ENCODE measurements at places on chromosomes 2 and 18.

DNA sequence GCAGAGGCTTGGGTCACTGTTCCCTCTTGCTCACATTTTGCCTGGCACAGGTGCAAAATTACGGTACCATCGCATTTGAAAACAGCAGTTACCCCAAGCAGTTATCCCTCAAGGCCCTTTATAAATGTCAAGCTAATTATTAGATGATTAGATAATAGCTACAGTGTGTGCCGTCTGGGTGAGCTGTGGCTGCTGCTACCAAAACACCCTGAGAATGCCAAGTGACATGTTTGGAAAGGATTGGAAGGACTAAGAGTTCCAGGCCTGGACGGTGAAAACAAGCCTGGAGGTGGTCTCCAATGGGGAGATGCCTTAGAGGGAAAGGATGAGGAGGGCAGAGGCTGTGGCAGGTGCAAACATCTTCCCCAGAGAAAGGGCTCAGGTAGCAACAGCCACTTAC, 120.6 kb downstream of the CAPN13 start:
- no peak for DNase-seq

DNA sequence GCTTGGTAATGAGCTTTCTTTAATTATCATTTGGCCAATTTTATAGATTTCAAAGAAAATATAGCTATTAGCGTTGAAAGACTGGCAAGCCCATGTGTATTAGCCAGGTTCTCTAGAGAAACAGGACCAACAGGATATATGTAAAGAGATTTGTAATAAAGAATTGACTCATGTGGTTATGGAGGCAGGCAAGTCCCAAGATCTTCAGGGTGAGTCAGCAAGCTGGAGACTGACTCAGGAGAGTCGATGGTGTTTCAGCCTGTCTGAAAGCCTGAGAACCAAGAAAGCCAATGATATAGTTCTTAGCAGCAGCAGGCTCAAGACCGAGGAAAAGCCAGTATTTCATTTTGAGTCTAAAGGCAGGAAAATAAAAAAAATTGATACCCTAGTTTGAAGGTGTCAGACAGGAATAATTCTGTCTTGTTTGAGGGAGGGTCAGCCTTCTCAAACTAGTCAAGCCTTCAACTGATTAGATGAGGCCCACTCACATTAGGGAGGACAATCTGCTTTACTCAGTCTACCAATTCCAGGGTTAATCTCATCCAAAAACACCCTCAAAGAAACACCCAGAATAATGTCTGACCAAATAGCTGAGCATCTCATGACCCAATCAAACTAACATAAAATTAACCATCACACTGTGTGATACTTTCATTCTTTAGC, 78.3 kb upstream of the CRIM1 start:
- DNase-seq = no peak

GRCh38 chr2:149826471-149827125, 239.0 kb upstream of the MMADHC start:
- DNase-seq = no peak

DNA sequence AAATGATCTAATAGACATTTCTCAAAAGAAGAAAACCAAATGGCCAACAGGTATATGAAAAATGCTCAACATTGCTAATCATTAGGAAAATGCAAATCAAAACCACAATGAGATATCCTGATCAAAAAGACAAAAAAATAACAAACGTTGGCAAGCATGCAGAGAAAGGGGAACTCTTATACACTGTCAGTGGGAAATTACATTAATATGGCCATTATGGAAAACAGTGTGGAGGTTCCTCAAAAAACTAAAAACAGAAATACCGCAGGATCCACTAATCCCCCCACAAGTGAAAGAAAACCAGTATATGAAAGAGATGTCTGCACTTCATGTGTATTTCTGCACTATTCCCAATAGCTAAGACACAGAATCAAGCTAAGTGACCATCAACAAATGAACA, 57.7 kb upstream of the CTIF start:
- DNase-seq = no peak

DNA sequence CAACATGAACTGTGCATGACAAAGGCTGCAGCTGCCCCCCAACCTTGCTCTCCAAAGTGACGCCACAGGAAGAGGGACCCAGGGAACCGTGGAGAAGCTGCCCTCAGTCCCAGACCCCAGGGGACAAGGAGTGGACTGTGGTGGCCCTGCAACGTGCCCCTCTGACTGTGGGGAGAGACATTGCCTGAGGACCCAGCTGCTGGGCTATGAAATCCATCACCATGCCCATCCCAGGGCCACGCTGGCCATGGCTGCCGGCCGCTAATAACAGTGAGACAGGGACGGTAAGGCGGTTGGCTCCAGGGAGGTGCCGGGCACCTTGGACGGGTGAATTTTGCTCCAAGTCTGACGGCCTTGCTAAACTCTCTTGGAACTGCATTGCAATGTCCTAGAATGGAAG, 211.3 kb upstream of the HDAC4 start:
- DNase-seq = no peak

DNA sequence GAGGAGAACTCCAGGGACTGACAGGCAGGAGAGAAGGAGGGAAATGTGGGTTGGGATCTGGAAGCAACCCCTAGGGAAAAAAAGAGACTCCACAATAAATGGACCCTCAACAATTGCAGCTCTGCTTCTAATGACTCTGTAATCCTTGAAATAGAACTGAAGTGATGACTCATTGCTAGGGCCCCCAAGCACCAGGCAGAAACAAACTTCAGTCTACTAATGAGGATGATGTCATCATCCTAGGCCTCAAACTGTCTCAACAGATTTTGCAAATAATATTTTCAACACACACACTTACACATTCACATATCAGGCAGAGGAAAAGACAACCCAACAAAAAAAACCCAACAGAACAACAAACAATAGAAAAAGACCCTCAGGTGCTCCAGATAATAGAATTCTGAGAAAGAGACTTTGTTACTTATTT, 143.3 kb downstream of the HDAC4 start:
- no peak for DNase-seq

GRCh38 chr2:191245869-191246531, 796 bp downstream of the MYO1B start:
- DNase-seq = peak; percentile 14

- DNase-seq = no peak
Measured at GRCh38 chr2:2456721-2457120, 125.6 kb upstream of the MYT1L start.

DNA sequence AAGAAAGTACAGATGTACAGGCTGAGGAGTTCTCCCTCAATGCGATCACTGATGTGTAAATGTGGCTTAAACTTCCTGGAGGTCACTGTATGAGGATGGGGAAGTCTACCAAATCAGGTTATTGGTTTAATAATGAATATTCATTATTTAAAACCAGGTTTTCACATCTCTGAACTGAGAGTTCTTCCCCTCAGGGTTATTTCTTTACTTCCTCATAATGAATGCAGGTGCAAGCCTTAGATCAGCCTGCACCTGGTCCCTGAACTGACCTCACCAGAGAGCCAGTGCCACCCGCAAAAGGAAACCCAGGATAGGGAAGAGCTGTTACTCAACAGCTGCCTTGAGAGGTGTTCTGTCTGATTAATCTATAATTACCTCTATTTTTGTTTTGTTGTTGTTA, 369.0 kb downstream of the EPHA4 start:
- no peak for DNase-seq

GRCh38 chr2:142323206-142323605, 192.4 kb upstream of the LRP1B start:
- DNase-seq = no peak

GRCh38 chr2:216392945-216393840, 19.1 kb upstream of the SMARCAL1 start:
- no peak for DNase-seq

DNA sequence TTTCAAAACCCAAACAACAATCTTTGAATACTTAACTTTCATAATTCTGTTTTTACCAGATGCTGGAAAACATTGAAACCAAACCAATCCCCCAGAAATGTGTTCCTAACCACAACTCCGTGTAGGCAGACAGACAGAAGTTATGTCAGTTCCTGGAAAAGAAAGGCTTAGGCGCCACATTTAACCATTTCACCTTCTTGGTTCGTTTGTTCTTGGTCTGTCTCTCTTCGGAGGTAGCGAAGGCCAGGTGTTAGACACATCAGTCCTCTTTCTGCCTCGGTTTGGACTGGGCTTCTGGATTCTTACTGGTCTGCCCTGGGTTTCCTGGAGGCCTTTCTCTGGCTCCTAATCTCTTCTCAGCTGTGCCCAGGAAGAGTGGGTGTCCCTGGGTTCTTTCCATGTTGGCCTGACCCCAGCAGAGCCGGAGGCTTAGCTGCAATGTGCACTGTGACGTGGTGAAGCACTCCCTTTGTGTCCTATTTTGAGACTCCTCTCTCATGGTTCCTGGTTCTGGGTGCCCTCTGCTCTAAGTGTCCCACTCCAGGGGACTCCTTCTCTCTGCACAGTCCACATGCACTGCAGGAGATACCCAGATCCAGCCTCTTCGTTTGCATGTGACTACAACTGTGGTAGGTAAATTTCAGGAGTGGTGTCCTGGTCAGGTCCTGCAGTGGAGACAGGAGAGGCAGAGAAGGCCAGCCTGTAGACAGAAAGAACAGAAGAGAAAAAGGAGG, 23.1 kb upstream of the RAB31 start:
- DNase-seq = no peak

GRCh38 chr2:10568736-10569432, 120.8 kb upstream of the ODC1 start:
- DNase-seq = no peak

DNA sequence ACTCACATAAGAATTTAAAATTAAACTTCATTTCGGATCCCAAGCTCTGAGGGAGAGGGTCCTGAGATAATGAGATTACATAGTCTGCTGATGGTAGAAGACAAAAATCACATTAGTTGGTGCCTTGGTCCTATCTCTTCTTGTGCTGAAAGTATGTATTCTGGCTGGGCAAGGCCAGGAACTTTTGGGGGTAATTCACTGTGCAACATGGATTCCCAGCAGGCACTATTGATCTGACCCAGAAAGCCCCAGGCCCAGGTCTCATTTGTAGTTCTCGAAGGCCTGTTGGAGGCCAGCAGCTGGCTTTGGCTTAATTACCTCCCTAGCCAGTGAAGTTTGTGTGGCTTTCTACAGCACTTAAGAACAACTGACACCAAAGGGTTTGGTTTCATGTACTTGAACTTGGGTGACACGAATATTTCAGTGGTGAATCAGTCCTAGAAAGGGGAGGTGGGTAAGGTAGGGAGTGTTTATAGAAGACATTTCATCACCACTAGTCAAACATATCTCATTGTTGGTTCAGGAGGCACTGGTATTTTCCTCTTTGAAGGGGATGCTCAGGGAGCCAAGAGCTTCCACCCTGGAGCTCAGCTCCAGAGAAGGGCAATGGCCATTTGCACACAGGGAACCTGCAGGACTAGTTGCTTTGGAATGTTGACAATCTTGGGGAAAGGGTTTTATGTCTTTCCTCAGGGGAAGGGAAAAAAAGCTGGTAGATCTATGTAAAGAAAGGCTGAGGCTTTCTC, 217.8 kb downstream of the OSR1 start:
- DNase-seq = peak; percentile 86

DNA sequence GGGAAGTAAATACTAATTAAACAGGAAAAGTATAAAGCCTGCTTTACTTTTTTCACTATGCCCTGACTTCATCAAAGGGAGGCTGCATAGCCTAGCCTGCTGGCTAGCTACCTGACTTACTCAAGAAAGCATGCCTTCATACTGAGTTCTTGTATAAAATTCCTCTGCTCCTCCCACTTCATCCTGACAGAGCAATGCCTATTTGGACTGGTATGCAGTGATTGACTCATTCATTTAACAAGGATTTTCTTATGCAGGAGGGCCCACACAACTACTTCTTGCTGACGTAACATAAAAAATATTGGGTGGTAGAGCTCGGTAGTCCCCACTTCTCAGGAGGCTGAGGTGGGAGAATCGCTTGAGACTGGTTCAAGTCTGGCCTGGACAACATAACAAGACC, 70.5 kb downstream of the PRPF40A start:
- no peak for DNase-seq

- DNase-seq = no peak
Measured at GRCh38 chr18:10231220-10231619, 223.2 kb upstream of the APCDD1 start.

GRCh38 chr2:200089040-200089755, 133.8 kb downstream of the MAIP1 start:
- DNase-seq = no peak

DNA sequence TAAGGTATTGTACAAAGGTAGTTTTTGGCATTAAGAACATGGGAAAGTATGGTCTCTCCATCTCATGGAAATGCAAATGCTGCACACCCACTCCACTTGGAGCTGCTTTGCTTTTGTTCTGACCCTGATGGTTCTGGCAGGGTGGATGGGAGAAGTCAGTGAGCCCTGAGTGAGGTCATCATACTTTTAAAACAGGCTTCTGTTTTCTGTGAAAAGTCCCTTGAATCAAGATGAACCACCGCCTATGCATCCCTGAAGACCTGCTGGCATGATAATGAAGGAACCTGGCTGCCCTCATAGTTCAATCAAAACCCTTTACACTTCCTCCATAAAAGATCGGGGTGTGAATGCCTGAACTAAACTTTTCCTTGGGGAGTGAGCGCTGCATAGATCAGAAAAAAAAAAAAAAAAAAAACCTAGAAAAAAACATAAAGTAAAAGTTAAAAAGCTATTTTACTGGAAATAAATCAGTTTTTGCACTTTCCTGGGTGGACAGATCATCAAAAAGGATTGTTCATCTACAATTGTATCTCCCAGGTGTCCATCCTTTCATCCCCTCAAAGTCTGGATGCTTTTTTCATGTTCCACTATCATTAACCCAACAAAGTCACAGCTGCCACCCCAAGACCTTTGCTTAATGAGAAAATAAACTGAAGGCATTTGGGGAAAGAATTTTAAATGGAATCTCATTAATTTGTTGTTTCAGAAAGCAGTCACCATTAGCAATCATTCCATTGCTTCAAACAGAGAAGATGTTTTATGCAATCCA, 728.1 kb upstream of the DDX18 start:
- DNase-seq = no peak

DNA sequence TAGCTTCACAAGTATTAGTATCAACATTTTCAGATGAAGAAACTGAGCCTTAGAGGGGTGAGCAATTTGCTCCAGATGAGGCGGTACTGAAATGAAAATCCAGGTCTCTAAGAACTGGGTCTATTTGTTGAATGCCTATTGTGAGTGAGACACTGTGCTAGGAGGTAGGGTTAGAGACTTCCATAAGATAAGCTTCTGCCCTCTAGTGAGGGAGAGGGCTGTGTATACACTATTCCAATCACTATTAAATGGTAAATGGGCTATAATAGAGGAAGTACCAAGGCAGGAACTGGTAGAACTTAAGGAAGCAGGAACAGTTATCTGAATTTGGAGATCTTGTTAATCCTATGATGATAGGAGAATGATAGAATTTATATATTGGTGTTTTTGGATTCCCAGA, 23.6 kb upstream of the GLS start:
- no peak for DNase-seq

DNA sequence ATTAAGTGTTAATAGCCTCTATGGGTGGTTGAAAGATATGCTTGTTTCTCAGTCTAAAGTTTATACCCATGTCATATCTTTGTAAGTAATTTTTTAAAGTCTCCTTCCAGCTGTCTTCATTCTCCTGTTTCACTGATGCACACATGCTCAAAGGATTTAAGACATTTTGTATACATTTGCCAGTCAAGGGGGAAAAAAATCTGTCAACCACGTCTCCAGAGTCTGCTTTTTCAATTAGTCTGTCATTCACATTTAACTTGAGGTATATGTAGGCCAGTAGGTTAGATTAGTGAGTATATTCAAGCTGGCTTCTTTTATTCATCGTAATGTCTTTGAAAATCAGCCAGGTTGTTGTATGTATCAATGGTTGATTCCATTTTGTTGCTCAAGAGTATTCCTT, 193.5 kb downstream of the MCFD2 start:
- no peak for DNase-seq

GRCh38 chr2:235643680-235644511, 150.1 kb downstream of the AGAP1 start:
- no peak for DNase-seq

- DNase-seq = no peak
Measured at GRCh38 chr2:160566717-160567116, 73.1 kb upstream of the RBMS1 start.
